ENCODE measurements at places on chromosomes 4 and X.
A peak's percentile ranks its signal among the peaks of the same experiment; 100 is the strongest.

- no peak for DNase-seq
Observed at GRCh38 chr4:6492861-6493657, 20.6 kb upstream of the PPP2R2C start.

DNA sequence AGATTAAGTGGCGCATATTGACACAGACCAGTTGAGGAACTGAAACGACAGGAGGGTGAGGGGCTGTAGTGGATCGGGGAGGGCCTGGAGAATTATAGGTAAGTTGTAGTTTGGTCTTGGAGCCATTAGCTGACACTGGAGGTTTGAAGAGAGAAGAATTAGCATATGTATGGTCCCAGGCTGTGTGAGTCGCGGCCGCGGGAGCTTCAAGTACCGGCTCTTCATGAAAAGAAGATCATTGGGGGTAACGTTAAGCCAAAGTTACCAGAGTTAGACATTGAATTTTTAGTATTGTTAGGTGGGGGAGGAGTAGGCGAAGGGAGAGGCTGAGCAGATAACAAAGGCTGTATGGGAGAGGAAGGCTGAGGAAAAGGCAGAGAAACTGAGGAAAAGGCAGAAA is 56.5 kb downstream of the ZNF674 start:
- DNase-seq: no peak

- DNase-seq: no peak
Observed at GRCh38 chr4:7393601-7394575, 40.8 kb downstream of the PSAPL1 start.

GRCh38 chr4:161721947-161722346 is 441.9 kb downstream of the FSTL5 start:
- no peak for DNase-seq

DNA sequence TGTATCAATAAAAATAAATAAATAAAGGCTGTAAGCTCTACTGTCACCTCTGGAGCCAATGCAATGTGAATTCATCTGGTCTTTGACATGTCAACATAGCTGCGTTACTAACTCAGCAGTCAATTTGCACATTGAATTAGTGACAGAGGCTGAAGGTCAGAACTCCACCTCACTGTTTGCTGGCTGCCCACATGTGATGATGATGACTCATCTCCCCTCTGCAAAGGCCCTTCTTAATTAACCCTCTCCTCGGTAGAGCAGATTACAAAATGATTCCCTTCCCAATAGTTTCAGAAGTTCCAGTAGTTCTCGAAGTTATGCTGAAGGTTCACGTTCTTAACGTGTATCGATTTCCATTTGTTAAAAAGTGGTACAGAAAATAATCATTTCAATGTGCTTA is 1626.0 kb upstream of the TENM3 start:
- no peak for DNase-seq

- no peak for DNase-seq
Observed at GRCh38 chr4:160276785-160277325, 1174.0 kb downstream of the RAPGEF2 start.

DNA sequence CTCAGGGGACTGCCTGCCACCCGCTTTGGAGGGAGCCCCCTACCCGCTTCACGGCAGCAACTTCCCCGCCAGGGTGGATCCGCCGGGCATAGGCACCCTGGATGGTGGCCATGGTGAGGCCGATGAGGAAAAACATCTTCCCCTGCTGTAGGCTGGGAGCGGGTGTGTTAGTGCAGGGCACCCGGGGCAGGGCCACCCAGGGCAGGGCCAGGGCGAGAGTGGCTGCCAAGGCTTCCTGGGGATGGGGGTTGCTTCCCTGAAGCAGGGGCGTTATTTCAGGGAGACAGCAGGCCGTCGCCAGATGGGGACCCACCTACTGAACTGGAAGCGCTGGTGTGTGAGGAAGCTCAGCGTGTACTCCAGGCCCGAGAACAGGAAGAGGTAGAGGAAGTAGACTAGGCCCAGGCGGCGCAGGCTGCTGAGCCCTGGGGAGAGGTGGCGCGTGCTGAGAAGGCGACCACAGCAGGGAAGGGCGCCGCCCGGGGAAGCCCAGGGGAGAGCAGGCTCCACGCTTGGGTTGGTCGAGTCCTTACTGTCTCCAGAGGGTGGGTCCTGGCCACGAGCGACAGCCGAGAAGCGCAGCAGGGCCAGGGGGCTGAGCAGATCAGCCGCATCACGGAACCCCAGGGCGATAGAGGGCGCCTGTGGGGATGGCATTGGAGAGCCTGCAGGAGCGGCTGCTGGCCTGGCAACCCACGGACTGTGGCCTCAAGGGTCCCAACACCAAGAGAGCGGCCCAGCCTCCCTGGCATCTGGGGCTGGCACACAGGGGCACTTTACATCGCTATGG is 31.5 kb downstream of the NOP14 start:
- no peak for DNase-seq

DNA sequence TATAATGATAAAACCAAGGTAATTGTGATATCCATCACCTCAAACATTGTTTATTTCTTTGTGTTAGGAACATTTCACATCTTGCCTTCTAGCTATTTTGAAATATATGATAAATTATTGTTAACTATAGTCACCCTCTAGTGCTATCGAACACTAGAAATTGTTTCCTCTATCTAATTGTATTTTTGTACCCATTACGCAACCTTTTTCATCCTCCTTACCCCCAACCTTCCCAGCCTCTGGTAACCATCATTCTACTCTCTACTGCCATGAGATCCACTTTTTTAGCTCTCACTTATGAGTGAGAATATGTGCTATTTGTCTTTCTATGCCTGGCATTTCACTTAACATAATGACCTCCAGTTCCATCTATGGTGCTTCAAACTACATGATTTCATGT is 3.9 kb upstream of the UBA6 start:
- DNase-seq: no peak

DNA sequence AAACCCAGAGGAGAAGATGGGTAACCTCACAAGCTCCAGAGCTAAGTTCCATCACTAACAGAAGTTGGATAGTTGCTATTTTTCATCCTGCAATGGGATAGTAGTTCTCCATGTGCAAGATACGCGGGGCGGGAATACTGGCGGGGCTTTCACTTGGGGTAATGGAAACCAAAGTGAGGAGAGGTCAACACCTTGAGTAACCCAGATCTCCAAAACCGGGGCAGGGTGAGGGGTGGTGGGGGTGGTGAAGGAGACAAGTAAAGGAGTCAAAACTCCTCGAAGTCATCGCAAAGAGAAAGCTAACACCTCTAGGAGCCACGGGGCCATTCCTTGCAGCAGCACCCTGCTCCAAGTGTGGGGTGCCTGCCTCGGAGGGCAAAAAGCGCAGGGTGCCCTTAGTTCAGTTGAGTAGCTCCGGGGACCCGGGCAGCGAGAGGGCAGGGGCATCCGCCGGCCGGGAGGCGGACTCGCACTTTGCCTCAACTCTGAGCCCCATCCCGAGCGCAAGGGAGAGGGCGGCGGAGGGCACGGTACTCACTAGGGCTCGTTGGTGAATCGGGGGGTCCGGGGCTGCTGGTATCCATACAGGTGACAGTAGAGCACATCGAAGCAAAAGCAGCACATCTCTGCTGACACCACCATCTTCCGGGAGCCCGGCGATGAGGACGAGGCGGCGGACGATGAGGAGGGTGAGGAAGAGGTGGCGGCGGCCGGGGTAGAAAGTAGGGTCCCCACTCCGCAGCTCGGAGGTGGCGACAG is 645 bp downstream of the AMMECR1 start:
- DNase-seq: peak; percentile 18

- no peak for DNase-seq
Observed at GRCh38 chr4:187618701-187619281, 376.8 kb upstream of the ZFP42 start.

- no peak for DNase-seq
Observed at GRCh38 chrX:136747003-136747986, 33.4 kb downstream of the ARHGEF6 start.

- no peak for DNase-seq
Observed at GRCh38 chr4:42497142-42497910, 100.0 kb downstream of the SHISA3 start.

- no peak for DNase-seq
Observed at GRCh38 chrX:97065066-97065465, 181.4 kb downstream of the RPA4 start.

GRCh38 chr4:106264331-106264728 is 51.7 kb downstream of the TBCK start:
- no peak for DNase-seq

GRCh38 chr4:7073526-7074390 is 5.9 kb upstream of the GRPEL1 start:
- peak; percentile 66 for DNase-seq

DNA sequence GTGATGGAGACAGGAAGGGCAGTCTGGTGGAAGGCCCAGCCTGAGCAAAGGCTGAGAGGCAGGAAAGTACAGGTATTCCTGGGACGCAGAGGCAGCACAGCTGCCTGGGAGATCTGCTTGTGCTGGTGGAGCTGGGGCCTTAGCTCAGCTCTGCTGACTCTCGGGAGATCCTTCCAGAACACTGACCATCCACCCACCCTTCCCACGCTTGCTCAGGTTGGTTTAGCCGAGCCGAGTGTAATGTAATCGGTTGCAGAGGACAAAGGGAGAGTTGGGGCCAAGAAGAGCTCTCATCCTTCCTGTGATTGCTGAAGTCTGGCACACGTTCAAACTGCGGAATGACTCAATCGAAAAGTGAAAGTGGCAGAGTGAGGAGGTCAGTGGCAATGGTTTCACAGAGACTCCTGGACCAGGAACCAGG is 43.1 kb upstream of the GPR78 start:
- peak; percentile 76 for DNase-seq

GRCh38 chr4:136319789-136320464 is 1212.4 kb downstream of the PCDH18 start:
- no peak for DNase-seq

DNA sequence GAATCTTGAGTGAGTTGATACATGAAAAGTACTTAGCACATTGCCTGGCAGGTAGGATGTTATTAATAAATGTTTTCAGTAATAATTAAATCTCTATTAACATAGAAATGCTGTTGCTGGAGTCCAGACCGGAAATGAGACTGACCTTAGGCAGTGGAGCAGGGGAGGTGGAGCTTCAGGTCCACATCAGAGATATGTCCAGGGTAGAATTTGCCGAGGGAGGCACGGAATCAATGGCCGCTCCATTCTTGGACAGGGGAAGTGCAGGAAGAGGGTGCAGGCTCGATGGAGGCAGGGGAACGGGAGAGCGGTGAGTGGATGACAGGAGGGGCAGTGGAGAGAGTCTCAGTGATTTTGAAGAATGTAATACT is 107.3 kb downstream of the GATB start:
- no peak for DNase-seq

DNA sequence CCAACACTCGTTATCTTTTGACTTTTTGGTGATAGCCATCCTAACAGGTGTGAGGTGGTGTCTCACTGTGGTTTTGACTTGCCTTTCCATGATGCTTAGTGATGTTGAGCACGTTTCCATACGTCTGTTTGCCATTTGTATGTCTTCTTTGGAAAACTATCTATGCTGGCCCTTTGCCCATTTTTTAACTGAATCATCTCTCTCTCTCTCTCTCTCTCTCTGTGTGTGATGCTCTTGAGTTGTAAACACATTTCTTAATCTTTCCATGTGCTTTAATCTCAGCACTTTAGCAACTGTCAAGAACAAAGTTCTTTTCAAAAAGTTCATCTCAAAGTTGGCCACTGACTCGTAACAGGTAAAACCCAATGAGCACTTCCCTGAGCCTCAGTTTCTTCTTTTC is 10.5 kb downstream of the SORBS2 start:
- DNase-seq: no peak

DNA sequence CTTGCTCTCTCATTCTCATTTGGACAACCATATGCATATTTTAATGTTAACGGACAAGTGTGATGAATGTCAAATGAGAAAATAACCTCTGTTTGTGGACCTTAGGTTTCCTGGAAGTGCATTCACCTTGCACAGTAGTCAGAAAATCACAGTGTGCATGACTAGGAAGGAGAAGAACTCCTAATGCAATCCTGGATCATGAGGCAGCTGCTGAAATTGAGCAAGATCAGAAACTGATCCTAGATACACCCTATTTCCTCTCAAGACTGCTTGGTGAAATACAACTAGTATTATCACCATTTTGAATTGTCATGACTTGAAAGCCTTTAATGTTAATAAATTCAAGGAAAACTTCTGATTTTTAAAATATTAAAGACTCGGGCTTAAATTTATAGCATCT is 1148.9 kb downstream of the STIM2 start:
- DNase-seq: no peak

GRCh38 chr4:159248384-159249178 is 145.7 kb downstream of the RAPGEF2 start:
- DNase-seq: no peak

GRCh38 chr4:76434901-76435527 is at the start of gene SHROOM3:
TSS of gene SHROOM3 (plus strand) at chr4:76435229. CDS start at chr4:76436053, 824 bp downstream.
- DNase-seq: no peak

DNA sequence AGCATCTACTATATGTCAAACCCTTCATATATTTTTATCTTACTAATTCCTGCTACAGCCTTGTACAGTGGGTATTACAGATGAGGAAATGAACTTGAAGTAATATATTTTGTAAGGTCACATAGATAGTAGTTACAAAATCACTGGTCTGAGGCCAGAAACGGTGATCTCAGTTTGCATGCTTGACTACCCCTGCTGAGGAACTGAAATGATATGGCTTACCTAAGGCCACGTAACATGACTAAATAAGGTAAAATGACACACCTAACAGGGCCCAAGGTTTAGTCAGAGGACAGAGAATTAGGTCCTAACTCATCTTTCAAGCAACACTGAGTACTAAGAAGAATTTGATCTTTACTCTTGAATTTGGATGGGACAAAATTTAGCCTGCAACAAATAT is 1.5 kb upstream of the COMMD8 start:
- DNase-seq: no peak

DNA sequence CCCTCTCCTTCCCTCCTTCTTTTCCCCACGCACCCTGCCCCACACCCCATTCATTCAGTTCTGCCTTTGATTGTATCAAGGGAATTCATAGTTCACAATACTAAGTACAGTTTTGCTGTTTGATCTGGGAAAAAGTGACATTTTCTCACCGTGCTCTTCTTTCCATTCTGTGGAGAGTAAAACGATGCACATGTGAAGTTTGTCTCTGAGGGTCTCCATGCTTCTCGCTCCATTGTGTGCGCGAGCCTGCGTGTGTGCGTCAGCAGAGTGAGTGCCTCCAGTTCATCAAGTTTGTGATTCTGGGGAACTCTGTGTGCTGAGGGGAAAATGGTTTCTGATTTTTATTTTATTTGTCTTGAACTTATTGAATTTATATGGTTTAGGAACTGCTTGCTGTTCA is 1.9 kb downstream of the STK26 start:
- DNase-seq: no peak

DNA sequence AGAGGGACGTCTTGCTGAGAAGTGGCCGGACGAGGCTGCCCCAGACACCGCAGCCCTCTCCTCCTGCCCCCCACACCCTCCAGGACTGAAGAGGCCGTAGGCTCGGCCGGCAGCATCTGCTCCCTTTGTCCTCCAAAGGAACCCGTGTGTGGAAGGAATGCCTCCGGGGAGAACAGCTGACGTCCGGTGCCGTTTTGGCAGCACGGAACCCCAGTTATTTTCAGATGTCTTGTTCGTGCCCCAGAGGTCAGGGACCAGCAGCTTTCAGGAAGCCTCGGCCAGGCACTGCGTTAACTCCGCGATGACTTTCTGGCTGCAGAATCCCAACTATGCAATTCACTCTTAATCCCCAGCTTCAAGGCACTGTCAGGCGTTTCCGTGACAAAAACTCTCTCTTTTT is 10.9 kb upstream of the PPP2R3B start:
- peak; percentile 49 for DNase-seq

- no peak for DNase-seq
Observed at GRCh38 chr4:148112231-148112982, 329.8 kb downstream of the NR3C2 start.

Measured in testis (tissue), 5 donors.